ENCODE measurements at places on chromosomes 16 and 17.

DNA sequence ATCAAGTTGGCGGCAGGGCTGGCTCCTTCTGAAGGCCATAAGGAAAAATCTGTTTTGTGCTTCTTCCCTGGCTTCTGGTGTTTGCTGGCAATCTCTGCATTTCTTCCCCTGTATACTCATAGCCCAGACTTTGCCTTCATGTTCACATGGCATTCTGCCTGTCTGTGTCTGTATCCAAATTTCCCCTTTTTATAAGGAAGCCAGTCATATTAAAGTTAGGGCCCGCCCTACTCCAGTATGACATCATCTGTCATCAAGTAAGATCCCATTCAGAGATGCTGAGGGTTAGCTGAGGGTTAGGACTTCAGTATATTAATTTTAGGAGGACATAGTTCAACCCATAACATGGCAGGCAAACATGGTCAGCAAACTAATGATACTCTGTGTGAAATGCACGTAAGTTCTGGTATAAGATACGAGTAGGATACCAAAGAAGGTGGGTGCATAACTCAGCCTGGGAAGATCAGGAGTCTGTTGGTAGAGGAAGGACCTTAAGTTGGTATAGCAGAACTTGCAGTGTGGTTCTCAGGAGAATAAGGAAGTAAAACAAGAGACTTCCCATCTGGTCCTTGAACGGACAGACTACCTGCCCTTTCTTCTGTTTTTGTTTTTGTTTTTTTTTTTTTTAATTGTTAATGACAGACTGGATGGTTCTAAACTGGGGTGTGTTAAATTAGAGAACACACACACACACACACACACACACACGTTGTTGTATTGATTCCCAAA, 13.9 kb downstream of the MAP2K6 start:
- no peak for DNase-seq

DNA sequence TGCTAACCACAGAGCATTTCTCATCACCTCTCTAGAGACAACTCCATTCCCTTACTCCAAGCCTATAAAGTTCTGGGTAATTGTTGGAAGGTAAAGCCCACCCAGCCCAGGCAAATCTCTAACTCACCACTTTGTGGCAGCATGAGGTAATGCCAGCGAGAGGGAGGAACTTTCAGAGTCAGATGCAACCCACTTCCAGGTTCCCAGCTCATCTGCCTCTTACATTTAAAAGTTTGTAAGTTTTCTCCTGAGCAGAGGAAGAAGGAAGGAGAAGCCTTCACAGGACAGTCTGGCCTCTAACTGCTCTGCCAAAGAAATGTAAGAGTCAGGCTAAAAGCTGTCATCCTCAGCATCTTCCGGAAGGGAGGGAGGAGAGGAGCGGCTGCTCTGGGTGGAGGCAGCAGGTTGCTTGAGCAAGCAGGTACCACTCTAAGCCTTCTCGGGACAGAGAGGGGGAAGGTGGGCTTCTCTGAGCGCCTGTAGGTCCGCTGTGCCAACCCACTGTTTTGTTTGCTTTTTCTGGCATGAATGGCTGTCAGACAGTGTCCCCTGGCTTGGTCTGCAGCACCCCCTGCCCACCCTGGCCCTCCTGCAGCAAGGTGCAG, 1.0 kb downstream of the ZNF319 start:
- no peak for DNase-seq

DNA sequence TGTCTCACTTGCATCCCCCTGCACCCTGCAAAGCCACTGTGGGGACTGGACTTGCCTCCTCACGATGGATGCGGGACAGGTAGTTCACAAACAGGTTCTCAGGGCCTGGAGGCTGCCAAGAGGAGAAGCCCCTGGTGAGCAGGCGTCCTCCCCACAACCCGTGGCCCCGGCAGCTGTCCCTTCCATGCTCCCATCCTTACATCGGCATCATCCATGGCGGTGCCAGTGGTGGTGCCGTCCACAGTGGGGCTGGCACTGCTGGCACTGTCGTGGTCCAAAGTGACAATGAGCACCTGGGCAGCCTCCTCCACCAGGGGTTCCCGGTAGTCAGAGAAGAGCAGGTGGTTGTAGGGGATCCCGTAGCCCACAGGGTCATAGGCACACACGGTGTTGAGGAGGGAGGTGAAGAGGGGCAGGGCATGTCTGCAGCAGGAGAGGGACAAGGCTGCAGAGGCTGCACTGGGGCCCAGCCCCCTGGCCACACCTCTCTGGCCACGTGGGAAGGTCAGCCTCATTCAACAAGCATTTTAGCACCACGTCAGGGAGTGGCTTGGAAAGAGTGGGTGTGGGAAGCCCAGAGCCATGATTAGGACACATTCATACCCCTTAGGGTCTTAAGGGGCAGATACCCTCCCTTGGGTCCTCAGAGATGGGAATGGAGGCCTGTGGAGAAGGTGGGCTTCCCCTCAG, 12.6 kb downstream of the HID1 start:
- DNase-seq, result no peak

DNA sequence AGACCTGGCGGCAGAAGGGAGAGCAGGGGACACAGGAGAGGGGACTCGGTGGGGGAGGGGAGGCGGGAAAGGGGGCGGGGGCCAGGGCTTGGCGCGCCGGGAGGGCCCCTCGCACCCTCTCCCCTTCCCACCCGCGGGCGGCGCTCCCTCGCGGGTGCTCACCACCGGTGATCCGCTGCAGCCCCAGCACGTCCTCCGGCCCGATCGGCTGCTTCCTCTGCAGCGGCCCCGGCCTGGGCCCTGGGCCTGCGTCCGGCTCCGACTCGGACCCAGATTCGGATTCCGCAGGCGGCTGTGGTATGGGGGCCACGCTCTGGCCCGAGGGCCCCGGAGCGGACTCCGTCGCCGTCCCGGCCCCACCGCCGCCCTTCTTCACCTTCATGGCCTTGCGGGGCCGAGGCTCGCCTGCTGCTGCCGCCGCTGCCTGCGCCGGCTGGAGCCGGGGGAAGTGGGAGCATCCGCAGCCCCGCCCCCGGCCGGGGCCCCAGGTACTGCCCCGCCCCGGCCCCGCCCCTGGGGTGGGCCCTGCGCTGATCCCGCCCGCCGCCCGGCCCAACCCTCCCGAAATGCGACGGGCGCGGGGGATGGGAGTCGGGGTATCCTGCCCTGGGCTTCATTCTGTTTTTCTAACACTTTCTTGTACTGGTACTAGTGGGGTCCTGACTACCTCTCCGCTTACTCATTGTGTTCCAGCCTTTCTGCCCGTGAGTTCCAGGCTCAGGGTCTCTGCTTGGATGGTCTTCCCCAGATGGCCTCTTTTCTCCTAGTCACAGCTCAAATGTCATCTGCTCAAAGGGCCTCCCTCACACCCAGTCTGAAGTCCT, at the start of gene UNC119:
Gene UNC119 (minus strand): TSS at position 449 of the 824 bp plus-strand sequence. CDS start 67 bp downstream, at position 382.
- peak; percentile 67 for DNase-seq

DNA sequence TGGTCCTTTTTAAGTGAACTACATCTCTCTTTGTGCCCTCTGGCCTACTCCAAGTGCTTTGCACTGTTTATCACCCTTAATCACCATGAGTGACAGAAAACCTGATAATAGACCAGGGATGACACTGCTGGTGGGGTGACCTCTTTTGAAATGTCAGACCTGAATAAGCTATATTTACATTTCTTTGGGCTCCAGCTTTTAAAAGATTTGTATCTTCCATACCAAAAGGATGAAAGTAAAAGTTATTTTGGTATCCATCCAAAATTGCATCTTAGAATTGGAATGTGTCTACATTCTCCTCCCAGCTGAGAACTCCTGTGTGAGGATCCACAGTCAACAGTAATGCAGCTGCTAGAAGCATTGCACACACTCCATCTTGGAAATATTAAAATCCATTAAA, 370.0 kb downstream of the CDH11 start:
- DNase-seq, result no peak

GRCh38 chr16:61042737-61043136, 993.5 kb downstream of the CDH8 start:
- no peak for DNase-seq

- no peak for DNase-seq
Observed at GRCh38 chr16:88489163-88489741, 36.2 kb downstream of the ZFPM1 start.

- DNase-seq, result no peak
Observed at GRCh38 chr17:48612456-48612853, 1.6 kb upstream of the HOXB7 start.

- no peak for DNase-seq
Observed at GRCh38 chr16:13702614-13703013, 217.3 kb upstream of the ERCC4 start.

DNA sequence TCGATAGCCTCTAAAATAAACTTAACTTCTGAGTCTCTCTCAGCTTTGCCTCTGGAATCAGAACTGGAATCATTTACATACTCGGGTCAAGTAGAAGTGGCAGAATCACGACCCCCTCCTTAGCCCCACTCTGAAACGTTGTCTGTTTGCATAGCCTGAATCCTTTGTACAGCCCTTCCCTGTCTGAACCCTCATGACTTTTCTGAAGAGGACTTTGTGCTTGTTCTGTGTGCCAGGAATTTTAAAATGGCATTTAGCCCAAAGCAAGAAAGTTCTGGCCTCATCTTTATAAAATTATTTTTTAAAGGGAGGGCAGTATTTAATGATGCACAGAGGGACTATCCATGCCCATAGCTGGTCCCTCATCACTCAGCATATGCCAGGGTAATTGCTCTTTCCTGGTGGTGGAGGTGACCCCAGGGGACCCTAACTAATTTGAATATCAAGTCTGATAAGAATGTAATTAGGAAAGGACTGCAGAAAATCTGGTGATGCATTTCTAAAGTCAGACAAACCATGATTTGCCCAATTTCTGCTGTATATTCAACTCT, 342.7 kb upstream of the TNRC6C start:
- no peak for DNase-seq

GRCh38 chr16:6573577-6573976, 759.1 kb upstream of the RBFOX1 start:
- DNase-seq, result peak; percentile 23

- DNase-seq, result no peak
Observed at GRCh38 chr16:72957303-72958277, 90.3 kb downstream of the ZFHX3 start.

DNA sequence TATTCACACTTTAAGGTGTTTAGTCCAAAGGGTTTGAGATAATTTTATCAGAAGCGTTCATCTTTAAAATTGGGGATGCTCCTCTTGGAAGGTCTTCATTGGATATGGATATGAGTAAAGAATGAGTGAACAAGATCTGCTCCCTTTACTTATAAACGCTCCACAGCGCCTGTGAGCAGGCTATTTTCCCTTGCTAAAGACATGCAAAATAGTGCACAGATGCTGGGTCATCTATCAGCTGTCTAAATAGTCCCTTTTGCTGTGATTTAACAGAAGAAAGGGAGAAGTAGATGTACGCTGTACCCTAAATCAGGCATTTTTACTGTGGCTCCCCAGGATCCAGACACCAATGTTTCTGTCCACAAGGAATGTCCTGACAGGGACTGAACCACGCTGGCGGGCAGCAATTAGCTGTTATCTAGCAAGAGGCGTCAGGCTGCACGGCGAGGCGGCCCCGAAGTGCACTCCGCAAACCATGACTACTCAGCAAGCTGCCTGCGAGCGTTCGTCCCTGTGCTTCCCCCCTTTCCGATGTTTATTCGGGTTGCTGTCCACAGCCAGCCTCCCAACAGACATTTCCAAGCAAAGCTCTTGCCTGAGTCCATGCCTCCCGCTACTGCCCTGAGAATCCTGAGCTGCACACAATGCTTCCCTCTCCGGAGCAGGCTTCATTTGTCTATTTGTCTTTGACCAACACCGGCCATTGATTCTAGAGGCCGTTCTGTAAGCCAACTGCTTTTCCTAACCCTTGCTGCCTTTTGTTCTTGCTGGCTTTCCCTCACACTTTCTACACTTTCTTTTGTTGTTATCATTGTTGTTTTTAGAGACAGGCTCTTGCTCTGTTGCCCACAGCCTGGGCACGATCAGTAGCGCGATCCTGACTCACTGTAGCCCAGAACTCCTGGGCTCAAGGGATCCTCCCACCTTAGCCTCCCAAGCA, 55.7 kb upstream of the CNEP1R1 start:
- no peak for DNase-seq

DNA sequence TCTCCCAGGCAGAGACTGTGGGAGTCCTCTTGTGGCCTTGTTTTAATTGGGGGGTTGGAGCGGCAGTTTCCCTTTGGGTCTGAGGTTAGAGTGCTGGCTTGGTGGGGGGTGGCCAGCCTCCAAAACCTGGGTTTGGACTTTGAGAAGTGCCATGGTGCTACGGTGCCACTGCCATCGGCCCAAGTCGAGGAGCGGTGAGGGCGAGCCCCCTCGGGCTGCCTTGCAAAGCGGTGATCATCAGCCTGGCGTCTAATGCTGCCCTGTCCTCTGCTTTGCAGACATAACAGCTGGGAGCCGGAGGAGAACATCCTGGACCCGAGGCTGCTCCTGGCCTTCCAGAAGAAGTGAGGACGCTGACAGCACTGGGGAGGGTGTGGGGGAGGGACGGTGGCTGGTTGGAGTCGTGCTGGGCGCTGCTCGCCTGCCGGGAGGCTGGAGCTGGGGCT, 1.2 kb downstream of the CBX2 start:
- no peak for DNase-seq

DNA sequence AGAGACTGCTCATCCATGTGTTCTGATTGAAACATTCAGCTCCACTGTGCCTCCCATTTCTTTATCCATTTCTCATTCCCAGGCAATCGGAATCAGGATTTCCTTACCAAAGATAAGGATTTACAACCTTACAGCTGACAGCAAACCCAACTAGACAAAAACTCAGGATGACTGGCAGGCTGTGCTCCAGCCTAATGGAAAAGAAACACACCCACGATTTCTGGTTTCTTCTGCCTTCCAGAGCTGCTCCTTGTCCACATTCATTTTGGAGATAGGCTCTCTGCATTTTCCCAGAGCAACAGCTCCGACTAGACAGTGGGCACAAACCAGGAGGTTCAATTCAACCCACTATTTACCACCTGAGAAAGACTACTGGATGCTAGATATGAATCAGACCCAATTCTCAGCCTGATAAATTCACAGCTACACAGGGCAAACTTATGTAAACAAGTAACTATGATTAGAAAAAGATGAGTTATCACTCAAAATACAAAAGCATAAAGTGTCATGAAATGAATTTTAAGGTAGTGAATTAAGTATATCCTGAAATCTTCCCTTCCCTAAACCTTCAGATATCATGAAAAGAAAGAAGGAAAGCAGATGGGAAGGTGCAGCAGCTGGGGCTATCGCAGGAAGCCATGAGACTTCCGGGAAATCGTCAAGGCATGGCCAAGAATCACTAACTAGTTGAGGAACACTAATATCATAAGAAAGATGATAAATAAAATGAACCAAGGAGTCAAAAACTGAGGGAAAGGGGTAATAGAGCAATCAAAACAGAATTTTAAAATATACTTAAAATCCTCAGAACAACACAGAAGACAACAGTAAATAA, 44.8 kb upstream of the CLEC18B start:
- no peak for DNase-seq
